Stimulated activated CD8-positive, alpha-beta memory T cell treated with anti-CD3 and anti-CD28 coated beads, Interleukin-15, amount 100 ng/mL, for 4 hours (primary cell): ENCODE measurements at places on chromosomes 6 and 20.

- DNase-seq, result no peak
These were observed 144.0 kb downstream of the PDE7B start for GRCh38 chr6:135995545-135995898.

GRCh38 chr6:146028252-146028795 lies 538 bp upstream of the GRM1 start:
- DNase-seq, result no peak

DNA sequence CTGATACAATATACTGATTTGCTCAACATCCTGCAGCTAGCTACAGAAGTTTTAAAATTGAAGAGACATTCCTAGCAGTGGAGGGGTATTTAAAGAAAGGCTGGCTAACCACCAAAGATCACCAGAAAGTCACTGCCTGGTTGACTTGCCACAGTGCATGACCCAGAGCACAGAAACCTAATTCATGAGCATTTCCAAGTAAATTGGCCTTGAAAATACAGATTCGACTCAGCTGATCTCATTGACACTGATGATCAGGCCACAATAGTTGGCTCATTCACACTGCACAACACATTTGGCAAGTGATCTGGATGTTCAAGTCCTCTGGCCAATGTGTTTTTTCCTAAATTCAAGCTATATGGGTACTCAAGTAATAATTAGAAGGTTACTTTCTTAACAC lies 13.3 kb upstream of the TDRD6 start:
- no peak for DNase-seq

DNA sequence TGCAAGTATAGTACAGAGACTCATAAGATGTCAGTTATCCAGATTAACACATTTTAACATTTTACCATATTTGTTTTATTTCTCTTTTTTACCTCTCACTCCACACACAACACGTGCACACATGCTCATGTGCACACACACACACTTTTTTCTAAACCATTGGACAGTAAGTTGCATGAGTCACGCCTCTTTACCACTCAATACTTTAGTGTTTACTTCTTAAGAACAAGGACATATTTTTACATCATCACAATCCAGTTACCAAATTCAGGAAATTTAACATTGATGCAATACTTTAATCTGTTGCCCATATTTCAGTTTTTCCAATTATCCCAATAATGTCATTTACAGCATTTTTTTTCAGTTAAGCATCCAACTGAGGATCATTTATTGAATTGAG lies 109.0 kb downstream of the RIN2 start:
- DNase-seq, result no peak

GRCh38 chr6:25202504-25202903 lies 76.7 kb upstream of the CARMIL1 start:
- no peak for DNase-seq

- DNase-seq, result no peak
These were observed 10.7 kb downstream of the TRERF1 start for GRCh38 chr6:42440778-42441696.

GRCh38 chr6:26170181-26170580 lies 83.0 kb downstream of the HFE start:
- DNase-seq, result no peak

DNA sequence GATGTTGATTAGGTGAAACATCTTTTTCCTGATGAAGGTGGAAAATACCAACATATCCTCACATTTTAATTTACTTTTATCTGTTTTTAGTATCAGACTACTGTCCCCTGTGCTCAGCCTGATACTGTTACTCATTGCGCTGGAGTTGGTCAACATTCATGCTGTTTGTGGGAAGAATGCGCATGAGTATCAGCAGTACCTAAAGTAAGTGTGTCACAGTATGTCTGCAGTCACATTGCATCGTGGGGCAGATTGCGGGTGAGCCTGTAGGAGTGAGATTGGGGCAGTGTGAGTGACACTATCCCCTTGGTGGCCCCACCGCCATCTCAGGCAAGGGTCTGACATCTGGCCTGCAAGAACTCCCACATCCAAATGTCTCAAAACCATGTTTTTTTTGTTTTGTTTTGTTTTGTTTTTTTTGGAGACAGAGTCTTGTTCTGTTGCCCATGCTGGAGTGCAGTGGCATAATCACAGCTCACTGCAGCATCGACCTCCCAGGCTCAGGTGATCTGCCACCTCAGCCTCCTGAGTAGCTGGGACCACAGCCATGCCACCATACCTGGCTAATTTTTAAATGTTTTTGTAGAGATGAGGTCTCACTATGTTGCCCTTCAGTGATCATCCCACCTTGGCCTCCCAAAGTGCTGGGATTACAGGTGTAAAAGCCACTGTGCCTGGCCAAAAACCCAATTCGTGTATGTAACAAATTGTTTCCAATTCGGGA lies 27.8 kb downstream of the ERMARD start:
- no peak for DNase-seq

GRCh38 chr6:9250852-9251251 lies 815.5 kb upstream of the SLC35B3 start:
- DNase-seq, result no peak

DNA sequence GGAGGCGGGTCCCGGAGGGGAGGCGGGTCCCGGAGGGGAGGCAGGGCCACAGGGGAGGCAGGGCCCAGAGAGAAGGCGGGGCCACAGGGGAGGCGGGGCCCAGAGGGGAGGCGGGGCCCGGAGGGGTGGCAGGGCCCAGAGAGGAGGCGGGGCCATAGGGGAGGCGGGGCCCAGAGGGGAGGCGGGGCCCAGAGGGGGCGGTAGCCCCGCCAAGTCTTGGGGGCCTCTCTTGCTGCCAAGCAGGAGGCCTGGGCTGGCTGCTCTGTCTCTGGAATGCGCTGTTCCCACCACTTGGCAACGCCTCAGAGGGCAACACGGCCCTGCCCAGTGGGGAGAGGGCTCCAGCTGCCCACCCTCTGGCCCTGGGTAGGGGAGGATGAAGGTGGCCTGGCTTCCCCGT lies 80.5 kb downstream of the YTHDF1 start:
- DNase-seq, result no peak

DNA sequence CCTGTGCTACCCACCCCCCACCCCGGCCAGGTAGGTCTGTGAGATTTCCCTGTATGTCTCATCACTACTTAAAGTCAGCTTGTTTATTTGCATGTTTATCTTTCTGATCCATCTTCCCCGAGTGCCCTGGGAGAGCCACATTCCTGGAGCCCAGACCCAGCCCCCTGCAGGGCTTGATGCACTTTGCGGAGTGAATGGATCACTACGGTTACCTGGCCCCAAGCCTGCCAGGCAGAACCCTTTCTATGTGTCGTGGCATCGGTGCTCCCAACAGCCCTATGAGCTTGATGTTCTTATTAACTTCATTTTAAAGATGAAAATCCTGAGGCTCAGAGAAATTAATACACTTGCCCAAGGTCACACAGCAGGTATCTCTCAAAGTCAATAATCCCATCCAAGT lies 13.6 kb upstream of the SLCO4A1 start:
- DNase-seq, result no peak

DNA sequence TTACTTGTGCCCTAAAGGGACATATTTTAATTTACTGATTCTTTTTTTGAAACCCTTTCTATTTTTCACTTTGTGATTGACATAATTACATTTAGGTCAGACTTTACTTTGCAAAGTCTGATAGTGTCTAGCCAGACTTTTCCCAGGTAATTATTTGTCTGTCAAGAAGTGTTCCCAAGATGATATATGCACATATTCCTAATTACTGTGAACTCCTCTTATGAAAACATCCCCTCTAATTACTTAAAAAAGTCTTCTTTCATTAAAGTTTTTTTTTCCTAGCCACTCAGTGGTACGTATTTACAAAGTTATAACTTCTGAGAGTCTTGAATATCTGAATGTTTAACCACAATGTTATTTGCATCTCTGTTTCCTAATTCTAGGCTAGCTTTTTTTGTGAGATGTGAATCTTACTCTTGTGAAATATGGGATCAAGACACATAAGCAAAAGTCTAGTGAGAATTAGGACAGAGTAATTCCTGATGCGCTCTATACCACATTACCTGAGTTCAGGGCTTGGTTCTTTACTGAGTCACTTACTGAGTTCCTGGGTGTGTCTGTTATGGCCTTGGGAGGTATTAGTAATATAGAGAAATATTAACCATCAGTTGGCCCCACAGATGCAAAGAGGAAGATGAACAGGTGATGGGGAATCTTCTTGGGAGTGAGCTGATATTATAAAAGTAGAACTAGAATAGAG lies 27.9 kb downstream of the FAM83B start:
- no peak for DNase-seq

DNA sequence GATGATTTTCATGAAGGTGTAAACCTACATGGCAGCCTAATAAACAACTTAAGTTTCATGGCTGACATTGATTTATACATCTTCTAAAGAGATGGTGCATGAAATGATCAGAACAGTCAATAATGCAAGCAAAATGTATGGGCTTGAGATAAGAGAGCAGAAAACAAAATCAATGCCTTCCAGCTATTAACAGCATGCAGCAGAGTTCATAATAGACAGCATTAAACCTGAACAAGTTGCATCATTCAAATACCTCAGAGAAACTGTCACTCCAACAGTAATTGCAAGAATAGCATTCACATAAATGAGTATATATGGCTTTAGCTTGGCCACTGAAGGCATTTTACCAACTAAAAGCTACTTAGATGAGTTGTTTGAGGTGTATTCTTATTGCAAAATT lies 319.6 kb upstream of the ARID1B start:
- DNase-seq, result no peak
